ENCODE measurements at places on chromosomes 1 and 21.

GRCh38 chr1:192811006-192811405 lies 2.2 kb downstream of the RGS2 start:
- DNase-seq, result no peak

DNA sequence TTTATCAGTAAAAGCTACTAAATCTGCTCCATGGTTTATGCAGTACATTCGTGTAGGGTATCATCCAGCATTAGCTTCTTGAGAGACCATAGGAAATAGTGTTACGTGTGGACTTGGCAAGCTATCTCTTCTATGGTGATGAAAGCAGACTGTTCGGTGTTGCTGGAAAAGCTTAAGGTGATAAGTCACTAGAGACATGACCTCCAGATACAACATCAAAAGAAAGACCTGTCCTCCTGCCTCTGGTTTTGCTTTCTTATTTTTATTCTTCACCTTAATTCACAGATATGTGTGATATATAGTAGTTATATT lies 53.5 kb upstream of the S1PR1 start:
- DNase-seq, result no peak

DNA sequence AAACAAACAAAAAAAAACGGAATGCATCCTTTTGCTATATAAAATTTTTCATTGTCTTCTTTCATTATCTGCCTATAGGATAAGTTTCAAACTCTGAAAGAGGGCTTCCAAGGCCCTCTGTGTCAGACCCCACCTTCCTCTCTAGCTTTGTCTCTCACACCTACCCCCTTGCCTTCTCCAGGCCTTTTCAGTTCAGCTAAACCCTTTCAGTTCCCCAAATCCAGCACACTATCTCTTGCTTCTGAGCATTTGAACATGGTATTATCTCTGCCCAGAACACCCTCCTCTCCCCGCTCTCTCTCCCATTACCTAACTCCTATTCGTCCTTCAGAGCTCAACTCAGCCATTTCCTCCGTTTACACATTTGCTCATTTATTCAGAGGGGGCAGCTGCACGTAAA lies 35.7 kb downstream of the C1orf216 start:
- DNase-seq, result no peak

DNA sequence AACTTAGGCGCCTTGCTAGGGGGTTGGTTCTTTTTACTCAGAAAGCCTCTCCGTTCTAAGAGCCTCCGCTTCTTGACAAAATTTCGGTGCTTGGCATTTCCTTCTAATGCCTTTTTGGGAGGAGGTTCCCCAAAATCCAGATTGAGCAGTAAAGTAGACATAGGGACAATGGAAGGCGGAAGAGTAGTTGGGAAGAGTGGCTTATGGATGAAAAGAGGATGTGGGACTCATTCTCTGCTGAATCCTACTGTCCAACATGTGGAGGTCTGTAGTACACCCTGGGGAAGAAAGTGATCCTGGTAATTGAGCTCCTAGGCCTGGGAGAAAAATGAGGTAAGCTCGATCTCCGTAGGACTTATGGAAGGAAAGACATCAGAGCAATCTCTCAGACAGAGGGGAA lies 777 bp upstream of the METTL25B start:
- no peak for DNase-seq

DNA sequence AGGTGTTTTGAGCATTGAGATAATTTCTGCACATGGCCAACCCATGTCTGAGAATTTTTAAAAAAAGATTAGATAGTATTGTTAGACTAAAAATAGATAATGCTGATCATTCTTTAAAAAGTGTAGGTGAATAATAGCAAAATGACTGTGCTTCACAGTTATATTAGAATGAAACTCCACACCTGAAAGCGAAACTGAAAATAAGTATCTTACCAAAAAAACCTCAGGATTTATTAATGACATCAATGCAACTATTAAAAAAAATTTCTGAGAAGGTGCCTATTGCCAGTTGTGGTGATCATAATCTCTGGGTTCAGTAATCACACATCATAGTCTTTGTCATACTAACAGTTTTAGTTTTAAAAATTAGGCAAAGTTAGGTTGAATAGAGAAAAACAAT lies 36.5 kb downstream of the PLA2G4A start:
- no peak for DNase-seq

DNA sequence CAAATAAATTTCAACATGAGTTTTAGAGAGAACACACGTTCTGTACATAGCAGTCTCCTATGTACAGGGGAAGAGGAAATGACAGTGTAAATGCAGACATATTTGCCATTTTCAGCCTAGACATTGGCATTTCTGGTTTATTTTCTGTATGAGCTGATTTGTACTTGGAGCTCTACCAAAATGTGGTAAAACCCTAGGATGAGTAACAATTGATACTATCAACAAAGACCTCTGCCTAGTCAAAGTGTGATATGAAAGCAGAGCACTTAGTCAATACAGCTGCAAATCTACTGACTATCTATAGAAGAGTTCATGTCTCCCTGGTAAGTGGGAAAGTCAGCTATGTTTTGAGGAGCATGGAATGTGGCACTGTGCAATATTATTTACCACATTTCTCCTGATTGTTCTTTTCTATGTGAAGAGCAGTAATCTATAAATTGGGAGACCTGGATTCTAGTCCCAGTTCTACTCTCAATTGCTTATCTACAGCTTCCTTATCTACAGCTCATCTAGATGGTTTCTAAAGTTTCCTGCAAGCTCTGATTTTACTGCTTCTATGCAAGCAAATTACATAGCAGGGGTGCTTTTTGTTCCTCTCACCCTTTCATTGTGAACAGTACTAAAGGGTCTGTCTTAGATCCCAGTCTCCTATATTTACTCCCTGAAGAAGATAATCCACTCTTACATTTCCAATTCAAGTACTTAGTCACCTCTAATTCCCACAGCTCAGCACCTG lies 334.2 kb downstream of the NTNG1 start:
- no peak for DNase-seq

- no peak for DNase-seq
Observed at GRCh38 chr1:187129132-187129531, 300.4 kb downstream of the PLA2G4A start.

GRCh38 chr1:170967042-170967910 lies 31.9 kb downstream of the MROH9 start:
- DNase-seq, result no peak

GRCh38 chr1:70358921-70359564 lies 4.5 kb upstream of the ANKRD13C start:
- DNase-seq, result peak; percentile 18

DNA sequence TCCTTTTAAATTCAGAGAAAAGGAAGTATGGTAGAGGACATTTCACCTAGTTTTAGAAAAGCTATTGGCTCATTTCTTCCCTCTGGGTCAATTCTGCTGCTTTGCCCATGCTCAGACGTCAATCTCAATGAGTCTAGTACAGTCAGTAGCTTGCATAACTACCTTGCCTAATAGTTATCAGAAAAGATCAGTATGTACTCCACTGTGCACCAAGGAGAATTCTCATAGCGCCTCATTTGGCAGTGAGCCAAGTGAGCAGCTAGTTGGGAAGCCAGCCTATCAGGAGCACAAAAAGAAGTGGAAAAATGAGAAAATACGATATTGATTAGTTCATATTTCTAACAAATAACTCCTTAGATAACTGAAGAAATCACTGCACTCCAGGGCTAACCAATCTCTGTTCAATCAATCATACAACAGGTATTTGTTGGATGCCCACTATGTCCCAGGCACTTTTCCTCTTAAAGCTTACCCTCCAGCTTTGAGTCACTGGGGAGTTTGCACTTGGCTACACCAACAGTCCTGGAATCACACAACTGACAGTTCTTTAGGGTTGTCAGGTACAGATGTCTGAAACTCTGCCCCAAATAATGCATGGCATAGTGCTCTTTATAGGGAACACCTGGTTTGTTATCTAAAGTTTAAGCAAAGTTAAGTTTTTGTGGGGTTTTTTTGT lies 50.2 kb downstream of the PRDX6 start:
- peak; percentile 43 for DNase-seq

DNA sequence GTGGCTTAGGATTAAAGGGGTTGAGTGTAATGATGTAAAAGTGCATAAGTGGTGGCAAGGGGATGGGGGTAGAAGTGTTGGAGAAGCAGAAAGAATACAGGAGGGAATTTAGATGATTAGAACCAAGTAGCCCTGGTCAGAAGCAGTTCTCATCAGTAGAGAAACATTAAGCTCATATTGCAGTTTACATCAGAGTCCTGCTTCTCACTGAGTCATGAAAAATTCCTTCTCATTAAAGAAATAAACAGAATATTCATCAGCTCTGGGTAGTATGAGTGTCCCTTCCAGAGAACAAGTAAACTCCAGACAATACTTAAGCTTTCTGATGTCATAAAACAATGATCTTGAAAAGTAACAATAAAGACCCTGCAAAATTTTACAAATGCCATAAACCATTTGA lies 36.5 kb downstream of the LRRIQ3 start:
- no peak for DNase-seq
